Endothelial cell of umbilical vein (primary cell): ENCODE measurements at places on chromosomes 11 and 22.

- no peak for DNase-seq
These were observed 532.3 kb downstream of the DLG2 start for GRCh38 chr11:85094795-85095194.

GRCh38 chr11:101279728-101280127 lies 150.1 kb upstream of the PGR start:
- no peak for DNase-seq

DNA sequence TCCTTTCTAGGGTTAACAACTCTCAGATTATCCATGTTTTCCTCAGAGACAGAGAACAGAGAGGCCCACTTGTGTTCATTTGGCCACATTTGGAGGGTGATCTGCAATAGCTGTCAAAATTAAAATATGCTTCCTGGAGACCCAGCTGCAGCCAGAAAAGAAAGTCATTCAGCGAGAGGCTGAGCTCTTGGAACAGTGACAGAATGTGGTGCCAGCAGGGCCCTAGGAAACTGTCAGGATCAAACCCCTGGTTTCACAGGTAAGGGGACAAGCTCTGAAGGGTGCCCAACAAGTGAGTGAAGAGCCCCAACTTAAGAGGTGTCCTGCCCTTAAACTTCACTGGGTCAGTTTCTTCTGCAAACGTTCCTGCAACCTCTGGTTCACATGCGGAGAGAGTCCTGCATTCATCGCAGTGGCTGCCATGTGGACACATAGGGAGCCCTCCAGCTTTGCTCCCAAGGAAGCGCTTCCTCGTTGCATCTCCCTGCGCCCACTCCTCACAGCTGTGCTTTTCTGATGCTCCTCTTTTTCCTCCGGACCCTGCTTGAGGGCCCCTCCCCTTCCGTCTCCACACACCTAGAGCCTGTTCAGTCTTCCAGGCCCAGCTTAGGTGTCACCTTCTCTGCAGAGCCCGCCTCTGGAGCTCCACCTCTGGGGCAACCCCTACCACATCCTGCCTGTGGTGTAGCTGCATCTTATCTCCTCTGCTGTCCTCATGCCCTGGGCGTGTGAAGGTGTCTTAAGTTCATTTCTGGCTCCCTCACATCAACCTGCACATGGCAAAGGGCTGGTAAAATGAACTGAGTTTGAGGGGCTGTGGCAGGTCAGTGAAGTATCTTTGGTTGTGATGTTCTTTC lies 3.9 kb downstream of the UCP3 start:
- no peak for DNase-seq

DNA sequence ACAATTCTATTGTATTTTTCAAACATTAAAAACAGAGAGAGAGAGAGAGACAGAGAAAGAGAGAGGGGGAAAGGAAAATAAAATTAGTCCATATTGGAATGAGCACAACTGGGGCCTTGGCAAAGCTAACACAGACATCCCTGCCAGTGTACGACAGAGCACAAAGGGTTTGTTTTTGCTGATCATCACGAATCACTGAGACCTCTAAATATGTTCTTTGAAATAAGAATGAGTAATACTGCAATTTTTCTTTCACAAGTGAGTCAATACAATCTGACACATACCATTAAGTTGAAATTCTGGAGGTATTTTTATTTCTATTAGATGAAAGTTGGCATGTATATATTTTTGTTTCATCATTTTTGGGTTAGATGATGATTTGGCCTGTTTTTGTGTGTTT lies 27.0 kb upstream of the LRRC4C start:
- no peak for DNase-seq

DNA sequence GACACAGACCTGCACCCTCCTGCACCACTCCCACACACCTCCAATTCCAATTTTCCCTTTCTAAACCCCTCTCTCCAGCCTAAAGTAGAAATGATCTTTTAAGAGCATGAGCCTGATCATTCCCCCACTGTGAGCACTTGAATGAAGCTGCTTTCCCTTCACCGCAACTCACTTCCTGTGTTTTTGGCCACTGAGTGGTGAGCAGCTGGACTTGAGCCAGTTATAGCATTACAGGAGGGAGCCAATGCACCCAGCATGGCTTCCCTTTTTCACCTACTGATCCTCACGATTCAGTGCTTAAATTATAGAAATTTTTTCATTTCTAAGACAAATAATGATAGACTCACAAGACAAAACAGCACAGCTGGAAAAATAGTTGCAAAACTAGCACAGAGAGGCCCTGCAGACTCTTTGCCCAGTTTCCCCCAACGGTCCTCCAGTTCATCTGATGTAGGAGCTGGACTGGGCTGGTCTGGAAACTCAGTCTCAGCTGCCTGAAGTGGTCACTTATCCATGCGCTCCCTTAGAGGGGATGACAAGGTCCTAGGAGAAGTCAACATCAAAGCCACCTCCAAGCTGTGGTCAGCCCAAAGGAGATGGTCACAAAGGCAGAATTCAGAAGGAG lies 9.7 kb upstream of the APOL4 start:
- peak; percentile 42 for DNase-seq

DNA sequence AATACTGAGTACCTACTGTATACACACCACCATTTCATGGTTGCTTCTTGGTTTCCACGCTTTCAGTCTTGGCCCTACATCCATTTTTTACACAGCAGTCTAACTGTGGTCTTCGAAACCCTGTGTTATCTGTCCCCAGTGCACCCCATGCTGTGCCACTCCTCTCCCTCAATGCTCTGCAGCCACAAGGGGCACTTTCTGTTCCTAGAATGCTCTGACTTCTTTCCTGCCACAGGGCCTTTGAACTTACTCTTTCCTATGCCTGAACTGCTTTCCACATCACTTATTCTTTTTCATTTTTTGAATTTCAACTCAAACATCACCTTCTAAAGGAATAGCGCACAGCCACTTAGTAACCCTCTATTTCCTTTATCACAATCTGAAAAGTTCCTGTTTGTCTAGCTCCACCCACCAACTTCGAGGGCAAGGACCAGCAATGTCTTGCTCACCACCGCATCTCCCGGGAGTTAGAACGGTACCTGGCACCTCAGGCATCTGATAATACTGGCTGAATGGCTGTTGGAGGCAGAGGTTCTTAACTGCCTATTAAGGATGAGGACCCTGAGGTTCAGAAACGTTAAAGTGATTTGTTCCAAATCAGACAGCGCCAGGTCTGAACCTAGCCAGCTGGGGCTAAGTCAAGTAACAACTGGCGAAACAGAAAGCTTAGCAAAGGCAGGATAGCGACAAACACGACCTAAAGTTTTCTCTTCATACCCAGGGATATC lies 568 bp downstream of the ALG8 start:
- DNase-seq, result no peak

- no peak for DNase-seq
These were observed 182.5 kb downstream of the CADM1 start for GRCh38 chr11:115321605-115322289.

DNA sequence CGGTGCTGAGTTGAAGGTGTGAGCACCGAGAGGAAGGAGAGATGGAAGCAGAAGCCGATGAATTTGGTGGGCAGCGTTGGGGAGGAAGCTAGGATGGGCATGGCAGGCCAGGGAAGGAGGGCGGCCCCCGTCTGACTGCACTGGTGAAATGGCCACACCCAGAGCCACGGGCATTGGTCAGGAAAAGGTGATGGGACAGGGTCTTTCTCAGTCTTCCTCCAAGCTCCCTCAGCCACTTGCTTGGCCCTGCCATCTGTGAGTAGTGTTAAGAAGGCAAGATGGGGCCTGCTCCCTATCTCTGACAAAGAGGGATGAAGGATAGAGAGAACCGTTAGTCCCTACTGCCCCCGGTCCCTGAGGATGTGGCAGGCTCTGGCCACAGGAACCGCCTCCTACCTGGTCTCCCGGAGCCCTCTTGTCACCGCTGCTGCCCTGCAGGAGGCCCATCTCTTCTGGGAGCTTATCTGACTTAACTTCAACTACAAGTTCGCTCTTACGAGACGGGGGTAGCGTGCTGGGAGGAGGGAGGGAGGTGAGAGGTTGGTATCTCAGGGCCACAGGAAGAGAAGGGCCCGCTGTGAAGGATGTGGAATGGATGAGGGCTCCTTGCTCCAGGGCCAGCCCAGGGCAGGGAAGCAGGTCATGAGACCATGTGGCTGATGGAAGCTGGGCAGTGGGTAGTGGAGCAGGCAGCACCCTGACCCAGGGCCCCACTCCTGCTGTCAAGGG lies 6.8 kb downstream of the MCAM start:
- no peak for DNase-seq

- no peak for DNase-seq
These were observed 89.1 kb downstream of the BBOX1 start for GRCh38 chr11:27129686-27130085.

- DNase-seq, result no peak
These were observed 14.5 kb upstream of the CLMP start for GRCh38 chr11:123209591-123209990.

- DNase-seq, result peak; percentile 78
These were observed 12.1 kb downstream of the DENND5A start for GRCh38 chr11:9253086-9253485.

DNA sequence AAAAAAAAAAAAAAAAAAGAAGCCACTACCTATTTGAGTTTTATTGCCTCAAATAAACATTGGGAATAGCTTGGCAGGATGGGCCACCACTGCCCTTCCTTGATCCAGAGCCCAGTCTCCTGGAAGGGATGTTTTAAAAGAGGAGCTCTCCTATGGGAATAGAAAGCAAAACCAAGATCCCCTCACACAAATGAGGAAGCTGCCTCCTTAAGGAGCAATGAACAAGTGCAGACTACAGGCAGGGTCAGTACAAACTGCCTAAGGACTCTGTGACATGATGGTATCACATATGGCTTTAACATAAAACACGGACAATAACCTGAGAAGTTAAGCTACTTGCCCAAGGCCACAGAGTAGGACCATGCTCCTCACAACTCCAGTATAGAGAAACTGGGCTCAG lies 120.8 kb downstream of the NAT10 start:
- no peak for DNase-seq

DNA sequence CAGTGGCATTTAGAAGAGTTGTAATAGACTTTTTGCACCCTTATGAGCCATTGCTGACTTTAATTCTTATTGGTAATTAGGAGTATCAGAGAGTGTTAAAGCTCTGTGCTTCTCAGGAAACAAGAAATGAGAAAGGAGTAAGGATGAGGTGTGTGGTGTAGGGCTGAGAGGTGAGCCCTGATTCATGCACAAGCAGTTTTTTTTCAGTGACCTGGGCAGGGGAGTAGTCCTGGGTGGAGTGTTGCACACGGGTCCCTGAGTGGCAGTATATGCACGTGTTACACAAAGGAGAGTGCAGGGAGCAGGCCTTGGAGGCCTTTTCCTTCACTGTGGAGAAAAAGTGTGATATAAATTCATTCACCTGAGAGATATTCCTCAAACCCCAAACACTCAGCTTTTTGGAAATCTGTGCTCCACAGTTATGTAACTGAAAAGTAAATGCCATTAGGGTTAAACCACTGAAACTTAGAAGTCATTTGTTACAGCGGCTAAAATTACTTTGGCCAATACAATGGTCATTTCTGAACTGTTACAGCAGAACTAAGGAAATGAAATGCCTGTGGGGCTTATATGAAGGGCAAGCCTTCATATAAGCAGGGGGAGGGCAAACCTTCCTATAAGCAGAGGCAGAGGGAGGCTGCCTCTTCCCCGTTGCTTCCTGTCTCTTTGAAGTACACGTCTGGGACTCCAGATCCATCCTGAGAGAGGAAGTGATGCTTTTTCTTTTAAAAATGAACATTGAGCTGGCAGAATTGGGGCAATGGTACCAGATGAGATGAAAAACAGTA lies 62.6 kb upstream of the OLFML1 start:
- no peak for DNase-seq

GRCh38 chr11:8749202-8749601 lies 66.6 kb downstream of the RPL27A start:
- DNase-seq, result no peak

DNA sequence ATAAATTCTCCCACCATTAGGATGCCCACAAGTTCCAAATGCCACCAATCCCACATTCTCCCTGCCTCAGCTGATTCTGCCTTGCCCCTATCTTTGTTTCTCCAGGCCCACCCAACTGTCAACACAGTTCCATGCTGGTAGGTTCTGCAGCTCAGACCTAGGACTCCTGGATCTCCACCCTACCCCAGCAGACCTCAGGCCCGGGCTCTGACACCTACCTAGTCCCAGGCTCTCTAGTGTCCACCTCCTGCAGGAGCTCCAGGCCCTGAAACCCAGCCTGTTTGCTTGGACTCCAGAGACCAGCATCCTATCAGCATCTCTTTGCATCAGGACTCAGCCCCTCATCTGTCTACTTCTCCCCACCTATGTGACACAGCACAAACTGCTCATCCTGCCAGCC lies 86.5 kb downstream of the PDE2A start:
- no peak for DNase-seq

DNA sequence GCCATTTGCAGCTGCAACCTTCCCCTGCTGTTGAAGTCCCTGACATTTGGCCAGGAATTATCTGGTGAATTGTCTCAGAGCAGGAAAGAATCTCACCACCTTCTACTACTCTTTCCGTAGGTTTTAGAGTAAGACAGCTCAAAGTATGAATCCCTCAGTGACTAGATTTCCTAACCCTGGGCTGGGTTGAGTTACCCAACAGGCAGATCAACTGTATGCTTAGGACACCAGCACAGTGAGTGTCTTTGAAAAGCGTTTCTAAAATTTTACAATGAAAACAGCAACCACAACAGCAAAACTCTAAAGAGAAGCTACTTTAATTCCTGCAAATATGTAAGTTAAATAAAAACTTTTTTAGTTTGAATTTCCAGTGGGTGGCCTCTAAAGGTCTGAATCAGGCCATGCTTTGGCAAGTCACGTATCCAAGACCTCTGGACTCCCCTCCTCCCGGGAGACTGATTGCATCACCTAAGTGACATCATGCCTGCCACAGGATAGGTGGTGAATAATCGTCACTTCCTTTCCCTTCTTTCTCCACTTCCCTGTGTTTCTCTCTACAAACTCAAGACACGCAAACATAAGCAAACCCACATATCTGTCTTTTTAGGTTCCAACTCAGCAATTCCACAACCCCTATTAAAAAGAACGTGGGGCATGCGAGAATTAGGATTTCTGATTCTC lies 7.8 kb downstream of the OR8B12 start:
- no peak for DNase-seq

DNA sequence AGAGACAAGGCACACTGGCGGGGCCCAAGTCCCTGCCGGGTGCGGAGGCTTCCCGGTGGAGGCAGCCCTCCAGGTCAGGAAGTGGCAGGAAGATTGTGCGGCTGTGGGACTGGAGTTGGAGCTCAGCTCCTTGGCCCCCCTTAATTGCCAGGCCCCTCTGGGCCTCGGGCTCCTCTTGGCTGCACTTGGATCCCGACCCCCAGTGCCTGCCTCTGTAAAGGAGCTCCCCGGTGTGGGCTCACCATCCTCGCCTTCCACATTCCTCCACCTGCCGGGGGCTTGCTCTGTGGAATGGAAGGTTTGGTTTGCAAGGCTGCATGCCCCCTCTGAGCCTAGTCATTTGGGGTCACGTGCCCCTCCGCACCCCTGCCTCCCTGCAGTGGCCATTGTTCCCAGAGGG lies 38.1 kb upstream of the COMT start:
- DNase-seq, result no peak

DNA sequence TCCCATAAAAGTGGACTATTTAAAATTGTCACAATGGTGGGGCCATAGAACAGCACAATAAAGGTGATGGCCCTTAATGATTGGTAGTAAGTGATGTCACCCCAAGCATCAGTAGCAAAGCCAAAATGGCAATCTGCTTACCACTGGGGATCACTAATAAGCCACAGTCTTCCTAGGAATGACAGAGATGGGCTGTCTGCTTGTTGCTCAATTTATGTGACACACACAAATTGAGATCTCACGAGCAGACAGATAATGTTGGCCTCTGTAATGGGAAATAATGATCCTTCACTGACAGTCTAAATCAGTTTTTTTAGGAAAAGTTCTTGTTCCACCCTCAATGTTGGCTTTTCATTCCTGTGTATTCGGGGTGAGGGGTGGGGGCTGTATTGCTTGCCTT lies 515.1 kb downstream of the BRD1 start:
- no peak for DNase-seq
